Immature natural killer cell (primary cell): ENCODE measurements at places on chromosomes 16 and 17. TPM values are rescaled to one million over a fixed set of nuclear protein-coding genes. Genes with fewer than 3 reads are reported as not detected.

The GNAO1 gene
- 0.88 TPM for polyA plus RNA-seq

The CLEC18B gene
- polyA plus RNA-seq = not detected

The SMIM22 gene
- polyA plus RNA-seq = not detected

DNA sequence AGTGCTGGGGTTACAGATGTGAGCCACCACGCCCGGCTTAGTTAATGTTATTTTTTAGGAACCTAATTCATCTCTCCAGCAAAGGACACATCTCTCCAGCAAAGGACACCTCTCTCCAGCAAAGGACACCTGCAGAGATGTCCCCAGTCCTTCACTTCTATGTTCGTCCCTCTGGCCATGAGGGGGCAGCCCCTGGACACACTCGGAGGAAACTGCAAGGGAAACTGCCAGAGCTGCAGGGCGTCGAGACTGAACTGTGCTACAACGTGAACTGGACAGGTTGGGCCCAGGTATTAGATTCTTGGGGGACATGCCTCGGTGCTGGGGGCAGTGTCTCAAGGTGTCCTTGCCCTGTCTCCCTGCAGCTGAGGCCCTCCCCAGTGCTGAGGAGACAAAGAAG is 4.7 kb downstream of the PFAS start:
- no peak for DNase-seq

DNA sequence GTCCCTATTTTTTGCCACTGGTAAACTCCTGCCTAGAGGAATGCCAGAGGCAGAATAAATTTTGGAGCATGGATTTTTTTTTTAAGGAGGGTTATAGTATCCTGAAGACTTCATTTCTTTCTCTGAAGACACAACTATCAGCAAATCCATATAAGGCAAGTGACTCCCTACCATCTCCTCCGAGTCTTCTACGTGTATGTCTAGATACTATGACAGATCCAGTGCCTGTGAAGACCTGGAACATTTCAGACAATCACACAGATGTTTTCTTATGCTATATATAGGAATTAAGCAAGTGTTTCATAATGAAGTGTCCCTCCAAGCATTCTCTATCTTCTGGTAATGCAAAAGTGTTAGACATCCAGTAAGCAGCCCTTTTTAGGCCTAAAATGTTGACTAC is 255.5 kb upstream of the TBX2 start:
- DNase-seq = no peak

GRCh38 chr17:36066365-36066985 is 2.4 kb downstream of the CCL18 start:
- peak; percentile 95 for DNase-seq
